ENCODE measurements at places on chromosomes 12 and 14. TPM values are rescaled to one million over a fixed set of nuclear protein-coding genes. Genes with fewer than 3 reads are reported as not detected.
A peak's percentile ranks its signal among the peaks of the same experiment; 100 is the strongest.

- H3K36me3 ChIP-seq: no peaks in the 10 kb centered on the region
- H3K27me3 ChIP-seq: peaks cover 3% of the 10 kb centered on the region
- H3K4me3 ChIP-seq: no peak overlapping the region
- no peak overlapping the region for H3K27ac ChIP-seq
Observed at GRCh38 chr14:54138024-54138353, 181.4 kb upstream of the BMP4 start.

- H3K27me3 ChIP-seq: peaks cover 16% of the 10 kb centered on the region
- H3K27ac ChIP-seq: no peak overlapping the region
- H3K36me3 ChIP-seq: no peaks in the 10 kb centered on the region
- H3K4me1 ChIP-seq: no peaks in the 10 kb centered on the region
- no peak overlapping the region for H3K4me3 ChIP-seq
Observed at GRCh38 chr12:3515506-3515905, 24.5 kb downstream of the PRMT8 start.

TAS2R14 gene
- total RNA-seq: 1.2 TPM

GRCh38 chr14:106372870-106373652, 846.7 kb downstream of the TMEM121 start:
- no peaks in the 10 kb centered on the region for H3K36me3 ChIP-seq
- peak; percentile 90 for DNase-seq
- H3K27me3 ChIP-seq: peaks cover 12% of the 10 kb centered on the region
- H3K4me1 ChIP-seq: peaks cover 21% of the 10 kb centered on the region
- H3K27ac ChIP-seq: peak overlapping the region; percentile 21

DNA sequence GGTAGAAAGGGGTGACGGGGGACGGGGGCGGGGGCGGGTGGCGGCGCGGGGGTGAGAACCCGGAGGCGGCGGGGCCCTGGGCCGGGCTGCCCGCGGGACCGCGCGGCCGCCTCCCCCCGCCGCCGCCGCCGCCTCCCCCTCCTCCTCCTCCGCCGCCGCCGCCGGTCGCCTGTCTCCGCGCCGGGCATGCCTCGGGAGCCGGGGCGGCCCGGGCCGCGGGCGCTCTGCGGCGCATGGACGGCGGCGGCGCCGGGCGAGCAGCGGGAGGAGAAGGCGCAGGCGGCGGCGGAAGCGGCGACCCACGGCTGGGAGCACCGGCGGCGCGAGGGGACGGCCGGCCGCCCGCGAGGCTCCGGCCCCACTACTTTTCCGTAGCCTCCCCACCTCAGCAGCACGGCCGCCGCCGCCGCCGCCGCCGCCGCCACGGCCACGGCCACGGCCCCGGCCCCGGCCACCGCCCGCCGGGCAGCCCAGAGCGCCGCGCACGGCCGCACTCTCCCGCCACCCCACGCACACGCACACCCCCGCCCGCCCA, at the start of gene NPAS3:
NPAS3 (plus strand) TSS at position 161 of the 535 bp plus-strand sequence.
- peaks cover 13% of the 10 kb centered on the region for H3K4me1 ChIP-seq
- peaks cover 59% of the 10 kb centered on the region for H3K27me3 ChIP-seq
- no peaks in the 10 kb centered on the region for H3K36me3 ChIP-seq
- no peak within 1 kb of the TSS for H3K27ac ChIP-seq
- H3K4me3 ChIP-seq: peak within 1 kb of the TSS; percentile 71
- DNase-seq: no peak

EML1 gene
- total RNA-seq: 1.9 TPM

DNA sequence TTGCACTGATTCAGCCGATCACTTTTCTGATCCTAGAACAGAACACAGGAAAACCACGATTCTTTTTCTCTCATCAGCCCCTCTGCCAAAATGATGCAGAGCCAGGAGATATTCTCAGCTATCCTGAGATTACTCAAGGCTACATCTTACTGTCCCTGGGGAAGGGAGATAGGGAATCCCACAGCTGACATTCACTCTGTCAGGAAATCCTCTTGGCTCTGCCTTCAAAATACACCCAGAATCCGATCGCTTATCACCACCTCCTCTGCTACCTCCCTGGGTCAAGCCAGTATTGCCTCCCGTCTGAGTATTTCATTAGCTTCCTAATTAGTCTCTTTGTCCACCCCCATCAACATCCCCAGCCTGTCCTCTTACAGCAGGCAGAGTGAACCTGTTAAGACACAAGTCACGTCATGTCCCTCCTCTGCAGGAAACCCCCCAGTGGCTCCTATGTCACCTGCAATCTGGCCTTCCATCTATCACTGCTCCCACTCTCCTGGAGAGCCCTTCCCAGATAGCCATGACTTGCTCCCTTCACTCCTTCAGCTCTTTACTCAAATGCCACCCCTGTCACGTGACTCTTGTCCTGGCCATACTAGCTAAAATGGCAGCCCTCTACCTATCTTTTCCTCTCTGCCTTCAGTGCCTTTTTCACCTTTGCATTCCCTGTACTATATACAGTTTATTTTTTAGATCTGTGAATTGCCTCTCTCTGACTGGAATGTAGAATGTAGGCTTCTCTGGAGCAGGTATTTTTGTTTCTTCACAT, 70.3 kb downstream of the GALNT4 start:
- no peak overlapping the region for H3K27ac ChIP-seq
- H3K4me3 ChIP-seq: no peak overlapping the region
- no peaks in the 10 kb centered on the region for H3K27me3 ChIP-seq
- peaks cover 9% of the 10 kb centered on the region for H3K36me3 ChIP-seq

IAPP gene
- not detected for total RNA-seq

CLEC14A gene
- not detected for total RNA-seq

- no peaks in the 10 kb centered on the region for H3K27me3 ChIP-seq
- DNase-seq: peak; percentile 59
- H3K36me3 ChIP-seq: no peaks in the 10 kb centered on the region
Observed at GRCh38 chr12:614411-614970, 48.8 kb downstream of the NINJ2 start.

- H3K27me3 ChIP-seq: peaks cover 1% of the 10 kb centered on the region
- DNase-seq: no peak
- H3K4me3 ChIP-seq: no peak overlapping the region
Observed at GRCh38 chr14:57725399-57726077, 140.4 kb downstream of the SLC35F4 start.

RTRAF gene
- total RNA-seq: 238 TPM

- peaks cover 4% of the 10 kb centered on the region for H3K27me3 ChIP-seq
- H3K4me1 ChIP-seq: peaks cover 16% of the 10 kb centered on the region
- peak overlapping the region; percentile 56 for H3K27ac ChIP-seq
- H3K4me3 ChIP-seq: peak overlapping the region; percentile 13
- peak; percentile 47 for DNase-seq
Observed at GRCh38 chr14:61889914-61890351, 127.7 kb downstream of the SNAPC1 start.

DNA sequence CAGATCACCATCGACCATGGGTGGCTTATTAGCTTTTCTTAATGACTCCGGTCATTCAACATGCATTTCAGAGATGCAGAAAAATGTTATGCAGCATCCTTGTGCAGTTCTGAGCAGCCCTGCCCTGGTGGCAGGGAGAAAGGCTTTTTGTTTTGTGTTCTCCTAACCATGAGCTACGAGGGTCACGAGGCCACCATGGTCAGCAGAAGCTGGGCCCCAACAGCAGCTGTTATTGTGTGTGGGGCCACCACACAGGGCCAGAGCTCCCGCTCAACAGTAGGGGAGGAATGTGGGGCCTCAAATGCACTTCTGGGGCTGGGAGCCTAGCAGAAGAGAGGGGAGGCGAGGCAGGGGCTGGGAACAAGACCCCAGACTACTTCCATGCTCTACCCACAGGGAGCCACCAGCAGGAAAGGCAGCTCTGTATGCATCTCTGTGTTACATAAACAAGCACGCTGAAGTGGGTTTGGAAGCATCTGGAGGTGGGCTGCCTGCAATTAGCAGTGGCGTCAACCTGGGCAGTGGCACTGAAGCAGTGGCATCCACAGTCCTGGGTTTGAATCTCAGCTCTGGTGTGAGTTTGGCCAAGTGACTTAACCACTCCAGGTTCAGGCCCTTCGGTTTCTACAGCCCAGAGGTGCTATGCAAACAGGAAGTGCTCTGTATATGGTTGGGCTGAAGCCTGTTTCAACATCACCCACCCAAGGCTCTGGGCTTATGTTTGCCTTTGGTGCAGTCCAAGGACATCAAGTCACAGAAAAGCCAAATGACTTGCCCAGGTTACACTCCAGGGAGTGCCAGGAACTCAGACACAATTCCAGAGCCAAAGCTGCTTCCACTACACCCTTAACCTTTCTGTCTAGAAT, 16.3 kb downstream of the GLTP start:
- H3K27ac ChIP-seq: no peak overlapping the region
- H3K4me3 ChIP-seq: no peak overlapping the region
- no peak for DNase-seq
- no peaks in the 10 kb centered on the region for H3K27me3 ChIP-seq
- no peaks in the 10 kb centered on the region for H3K36me3 ChIP-seq

DNA sequence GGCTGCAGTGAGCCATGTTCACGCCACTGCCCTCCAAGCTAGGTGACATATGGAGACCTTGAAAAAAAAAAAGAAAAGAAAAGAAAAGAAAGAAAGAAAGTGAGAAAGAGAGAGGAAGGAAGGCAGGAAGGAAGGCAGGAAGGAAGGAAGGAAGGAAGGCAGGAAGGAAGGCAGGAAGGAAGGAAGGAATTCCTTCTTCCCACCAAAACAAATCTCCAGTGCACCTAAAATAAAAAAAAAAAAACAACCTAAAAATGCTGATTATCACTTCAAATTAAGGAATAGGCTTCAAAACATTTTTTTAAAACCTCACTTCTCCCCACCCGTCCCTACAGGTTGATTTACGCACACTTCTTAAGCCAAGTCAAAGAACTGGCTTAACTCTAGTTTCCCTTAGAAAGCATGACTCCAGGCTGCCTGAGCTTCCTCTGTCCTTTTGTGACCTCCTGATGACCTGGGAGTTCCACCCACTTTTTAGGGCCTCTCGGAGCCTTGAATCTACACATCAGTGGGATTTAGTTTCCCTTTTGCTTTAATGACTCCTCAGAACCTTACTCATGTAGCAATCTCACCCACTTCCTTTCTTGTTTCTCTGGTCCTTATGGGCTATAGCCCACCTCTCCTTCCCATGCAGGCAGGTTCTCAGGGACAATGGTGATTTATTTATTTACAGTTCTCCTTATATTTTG, 18.6 kb downstream of the DUSP6 start:
- no peaks in the 10 kb centered on the region for H3K27me3 ChIP-seq
- DNase-seq: peak; percentile 54
- H3K4me3 ChIP-seq: no peak overlapping the region
- peaks cover 4% of the 10 kb centered on the region for H3K36me3 ChIP-seq
- H3K27ac ChIP-seq: peak overlapping the region; percentile 21
- H3K4me1 ChIP-seq: peaks cover 18% of the 10 kb centered on the region

PPP1R36 gene
- 0.31 TPM for total RNA-seq
